ENCODE measurements at places on chromosomes 5 and 9. TPM values are rescaled to one million over a fixed set of nuclear protein-coding genes. Genes with fewer than 3 reads are reported as not detected.

Gene SLC1A1
- total RNA-seq: 1.1 TPM

Gene PCDHGA7
- 0.95 TPM for total RNA-seq

Gene ENTPD8
- total RNA-seq: 0.14 TPM

Gene PCDHGB7
- 0.06 TPM for total RNA-seq

Gene ADAMTS6
- 0.15 TPM for total RNA-seq

Gene FAM221B
- not detected for total RNA-seq

Gene PCDHGA3
- total RNA-seq: 0.05 TPM

Gene BRD8
- total RNA-seq: 46.5 TPM

Gene GLIPR2
- total RNA-seq: 7.5 TPM

Gene IL4
- total RNA-seq: not detected

Gene HACD4
- total RNA-seq: 1.0 TPM

Gene LCN1
- total RNA-seq: not detected

Gene PCDHB3
- total RNA-seq: 0.30 TPM

Gene PCDHGB1
- 1.5 TPM for total RNA-seq

Gene PAEP
- 0.32 TPM for total RNA-seq

Gene SLC6A19
- total RNA-seq: 0.32 TPM

Gene HEXB
- total RNA-seq: 114 TPM

Gene CCNJL
- total RNA-seq: 11.3 TPM

Gene KIF24
- total RNA-seq: 3.7 TPM

Gene BNC2
- total RNA-seq: 8.1 TPM

Gene ERBIN
- total RNA-seq: 32.5 TPM

Gene LHX2
- 3.5 TPM for total RNA-seq

Gene PCDHB2
- 3.4 TPM for total RNA-seq

Gene ZNF462
- 2.7 TPM for total RNA-seq

Gene RORB
- total RNA-seq: not detected

Gene PTGDS
- 1.4 TPM for total RNA-seq

Gene SETX
- total RNA-seq: 22.2 TPM

Gene TLR4
- total RNA-seq: 0.20 TPM

Gene MRNIP
- 18.9 TPM for total RNA-seq

Gene TRIP13
- total RNA-seq: 74.5 TPM

Gene HRCT1
- 0.18 TPM for total RNA-seq

Gene FAM120AOS
- total RNA-seq: 50.1 TPM

Gene RAPGEF6
- total RNA-seq: 14.5 TPM

Gene LHX3
- 0.05 TPM for total RNA-seq

Gene FSTL4
- 6.0 TPM for total RNA-seq

Gene SHOC1
- total RNA-seq: 0.02 TPM

Gene C5orf52
- total RNA-seq: not detected

Gene THG1L
- total RNA-seq: 27.0 TPM

Gene ZNF454
- not detected for total RNA-seq

Gene NR5A1
- 0.11 TPM for total RNA-seq

Gene RBM18
- 24.7 TPM for total RNA-seq

Gene TCERG1
- total RNA-seq: 55.6 TPM
